Stimulated activated CD4-positive, alpha-beta T cell treated with anti-CD3 and anti-CD28 coated beads, Interleukin-12 subunit alpha, Interleukin-12 subunit beta, amount 100 ng/mL, for 4 hours (primary cell): ENCODE measurements at places on chromosomes 12 and 14.

- DNase-seq = no peak
Observed at GRCh38 chr12:31021809-31022494, 51.7 kb upstream of the DDX11 start.

DNA sequence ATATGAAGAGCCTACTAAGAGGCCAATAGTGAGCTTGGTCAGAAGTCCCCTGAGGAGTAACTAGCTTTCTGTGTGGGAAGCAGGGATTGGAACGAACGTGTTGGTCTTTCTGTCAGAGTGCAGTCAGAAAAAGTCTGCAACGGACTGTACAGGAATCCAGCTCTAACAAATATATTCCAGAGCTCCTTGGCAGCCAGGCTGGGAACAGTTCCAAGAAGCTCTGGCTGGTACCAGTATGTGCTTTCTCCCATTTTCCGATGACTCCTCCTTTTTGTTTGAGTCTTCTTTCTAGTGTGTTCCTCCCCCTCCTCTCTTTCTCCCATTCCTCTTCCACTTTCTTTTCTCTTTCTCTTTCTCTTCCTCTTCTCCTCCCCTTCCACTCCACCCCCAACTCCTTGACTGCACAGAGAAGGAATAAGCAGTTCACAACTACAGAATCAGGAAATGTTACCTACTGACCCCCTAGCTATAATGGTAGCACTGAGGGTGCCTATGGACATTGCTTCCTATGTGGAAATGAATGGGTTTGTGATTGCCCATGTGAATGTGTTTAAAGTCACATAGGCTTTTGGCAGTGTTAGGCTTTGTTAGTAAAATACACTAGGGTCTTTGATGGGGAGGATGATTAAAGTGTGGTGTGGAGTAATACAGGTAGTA lies 59.9 kb downstream of the TTLL5 start:
- DNase-seq = no peak

DNA sequence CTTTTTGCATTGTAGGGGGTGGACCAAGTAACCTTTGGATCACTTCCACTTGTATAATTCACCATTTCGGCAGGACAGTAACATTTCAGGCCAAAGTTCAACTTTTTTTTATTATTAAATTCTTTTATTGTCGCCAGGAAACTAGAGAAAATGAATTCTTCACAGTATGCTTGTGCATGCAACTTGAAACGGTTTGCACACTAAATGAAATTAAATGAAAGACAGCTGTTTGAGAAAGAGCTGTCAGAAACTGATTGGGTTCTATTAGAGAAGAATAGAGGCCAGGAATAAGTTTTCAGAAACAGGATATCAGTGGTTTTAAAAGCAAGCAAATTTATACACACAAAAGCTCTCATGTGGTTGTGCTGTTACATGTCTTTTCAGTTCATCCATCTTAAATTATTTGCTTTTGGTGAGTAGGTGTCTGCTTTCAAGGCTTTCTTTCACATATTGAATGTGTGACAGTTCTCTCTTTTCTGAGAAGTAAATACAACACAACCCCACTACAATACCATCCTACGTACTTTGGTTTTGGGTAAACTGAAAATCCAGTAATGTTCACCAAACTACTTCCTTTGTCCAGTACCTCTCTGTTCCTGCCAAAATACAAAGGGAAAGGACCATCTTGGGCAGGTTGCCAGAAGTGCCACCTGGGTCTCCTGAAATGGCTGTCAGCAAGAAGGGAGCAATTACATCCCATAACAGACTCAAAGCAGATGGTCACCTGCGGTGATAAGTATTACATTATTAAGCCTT lies 291.7 kb downstream of the RAD51B start:
- DNase-seq = no peak

GRCh38 chr12:39617887-39618286 lies 1.7 kb downstream of the ABCD2 start:
- DNase-seq = no peak

DNA sequence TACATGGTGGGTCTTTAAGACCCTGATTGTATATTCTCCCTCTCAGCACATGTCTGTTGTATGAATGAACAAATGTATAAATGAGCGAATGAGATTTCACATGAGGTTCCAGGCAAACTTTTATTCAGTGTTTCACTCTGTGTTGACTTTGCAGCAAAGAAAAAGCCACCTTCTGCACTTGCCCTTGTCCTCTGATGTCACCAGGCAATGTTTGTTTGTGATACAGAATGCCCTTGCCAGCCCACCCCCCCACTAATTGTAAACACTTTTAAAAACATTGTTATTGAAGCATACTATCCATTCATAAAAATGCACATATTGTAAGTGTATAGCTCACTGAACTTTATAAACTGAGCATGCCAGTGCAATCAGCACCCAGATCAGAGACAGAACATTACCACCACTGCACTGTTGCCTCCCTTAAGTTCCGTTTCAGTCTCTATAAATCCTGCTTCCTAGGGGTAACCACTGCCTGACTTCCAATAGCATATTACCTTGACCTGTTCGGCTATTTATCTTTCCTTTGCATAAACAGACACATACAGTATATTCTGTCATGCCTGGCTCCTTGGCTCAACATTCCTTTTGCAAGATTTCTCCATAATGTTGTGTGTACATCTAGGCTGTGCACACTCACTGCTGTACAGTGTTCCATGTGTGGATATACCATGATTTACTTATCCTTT lies 11.3 kb upstream of the LTA4H start:
- no peak for DNase-seq

- DNase-seq = no peak
Observed at GRCh38 chr12:77746096-77746495, 84.6 kb upstream of the NAV3 start.

DNA sequence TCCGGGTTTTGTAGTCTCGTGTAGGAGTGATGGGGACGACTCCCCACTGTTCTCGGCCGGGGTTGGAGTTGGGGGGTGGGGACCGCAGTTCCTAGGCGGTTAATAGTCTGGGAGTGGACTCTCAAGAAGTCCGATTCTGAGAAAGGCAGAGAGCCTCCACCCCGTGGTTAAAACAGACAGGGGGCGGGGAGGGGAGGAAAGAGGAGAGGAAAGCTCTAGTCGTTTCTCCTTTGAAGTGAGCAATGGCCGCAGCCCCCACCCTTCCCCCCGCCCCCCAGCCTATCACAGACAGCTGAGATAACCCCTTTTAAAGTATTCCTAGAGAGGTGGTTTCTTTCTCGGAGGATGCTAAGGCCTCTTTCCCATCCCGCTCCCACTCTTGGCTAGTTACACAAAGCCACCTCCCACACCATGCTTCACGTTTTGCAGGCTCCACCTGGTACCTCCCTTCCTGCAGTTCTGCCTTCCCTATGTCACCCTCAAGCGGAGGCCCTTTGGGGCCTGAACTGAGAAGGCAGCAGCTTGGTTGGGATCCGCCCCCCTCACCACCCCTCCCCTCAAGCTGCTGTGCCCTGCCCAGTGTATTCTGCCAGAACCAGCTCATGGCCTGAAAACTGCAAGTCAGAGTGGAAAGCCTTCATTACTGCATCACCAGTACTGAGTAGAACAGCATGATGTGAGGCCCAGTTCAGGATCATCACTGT lies 853 bp downstream of the USP5 start:
- DNase-seq = peak; percentile 72

DNA sequence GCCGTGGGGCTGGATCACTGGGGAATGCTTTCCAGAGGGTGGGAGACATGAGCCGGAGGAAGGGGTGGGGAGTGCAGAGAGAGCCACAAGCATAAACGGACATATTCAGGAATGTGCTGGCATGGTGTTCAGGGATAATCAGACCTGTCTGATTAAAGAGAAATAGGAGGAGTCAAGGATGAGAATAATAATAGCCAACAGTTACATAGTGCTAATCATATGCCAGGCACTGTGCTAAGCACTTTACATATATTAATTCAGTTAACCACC lies 43.7 kb downstream of the LTBP2 start:
- no peak for DNase-seq

GRCh38 chr12:26987634-26988424 lies 26.4 kb downstream of the TM7SF3 start:
- DNase-seq = no peak

DNA sequence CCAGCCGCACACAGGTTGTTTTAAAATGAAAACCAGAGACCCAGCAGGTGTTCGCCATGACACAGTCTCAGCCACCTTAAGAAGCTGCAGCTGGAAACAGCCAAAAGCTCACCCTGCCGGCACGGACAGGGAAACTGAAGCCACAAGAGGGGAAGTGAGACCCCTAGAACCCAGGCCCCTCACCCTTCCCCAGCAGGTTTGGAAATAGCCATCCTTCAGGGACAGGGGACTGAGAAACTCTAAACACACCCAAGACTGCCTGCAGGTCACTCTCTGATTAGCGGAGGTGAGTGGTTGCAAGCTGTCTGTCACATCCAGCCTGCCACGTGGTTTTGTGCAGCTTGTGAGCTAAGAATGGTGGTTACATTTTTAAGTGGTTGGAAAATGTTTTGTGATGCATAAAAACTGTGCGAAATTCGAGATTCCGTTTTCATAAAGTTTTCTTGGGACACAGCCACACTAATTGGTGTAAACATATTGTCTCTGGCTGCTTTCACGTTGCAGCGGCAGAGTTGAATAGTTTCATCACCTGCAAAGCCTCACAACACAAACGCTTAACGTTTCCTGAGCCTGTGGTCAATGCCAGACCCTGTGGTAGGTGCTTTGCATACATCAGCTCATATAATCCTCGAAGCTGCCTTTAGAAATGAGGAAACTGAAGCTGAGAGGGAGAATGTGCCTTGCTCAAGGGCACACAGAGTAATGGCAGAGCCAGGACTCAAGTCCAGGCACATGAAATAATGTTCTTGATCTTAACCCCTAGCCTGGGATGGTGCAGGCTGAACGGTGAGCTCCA lies 1.7 kb upstream of the SELPLG start:
- no peak for DNase-seq

DNA sequence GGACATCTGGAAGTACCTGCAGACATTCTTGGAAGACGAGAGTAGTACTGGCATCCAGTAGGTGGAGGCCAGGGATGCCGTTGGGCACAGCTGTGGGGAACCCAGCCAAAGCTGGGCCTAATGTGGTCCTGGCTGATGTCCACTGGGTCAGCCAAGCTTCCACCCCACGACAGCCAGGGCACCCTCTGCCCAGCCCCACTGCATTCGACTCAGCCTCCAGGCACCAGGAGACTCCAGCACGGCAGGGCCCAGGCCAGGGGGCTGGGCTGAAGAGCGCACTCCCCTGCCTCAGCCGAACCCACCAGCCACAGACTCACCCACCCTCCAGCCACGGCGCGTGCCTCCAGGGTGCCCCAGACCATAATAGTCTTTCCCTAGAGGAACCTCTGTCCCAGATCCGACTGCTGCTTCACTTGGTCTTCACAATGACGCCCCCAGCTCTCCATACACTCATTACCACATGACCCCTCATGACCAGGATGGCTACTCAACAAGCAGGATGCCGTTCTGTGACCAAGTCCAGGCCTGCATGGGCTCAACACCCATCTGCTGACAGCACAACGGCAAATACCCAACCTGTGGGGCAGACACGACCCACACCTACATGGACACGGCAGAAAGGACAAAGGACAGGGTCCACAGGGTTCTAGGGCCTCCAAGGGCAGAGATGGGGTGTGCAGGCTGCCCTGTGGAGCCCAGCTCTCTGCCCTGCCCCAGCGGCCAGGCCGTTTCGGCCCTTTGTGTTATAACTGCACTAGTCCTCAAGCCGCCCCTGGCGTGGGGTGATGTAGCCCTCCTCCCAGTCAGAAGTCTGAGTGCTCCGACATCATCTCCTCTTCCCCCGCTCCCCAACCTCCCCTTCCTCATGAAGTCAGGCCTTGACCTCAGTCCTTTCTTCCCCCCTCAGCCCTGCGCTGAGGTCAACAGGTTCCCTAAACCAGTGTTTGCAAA lies 22.8 kb downstream of the ITPK1 start:
- DNase-seq = no peak

DNA sequence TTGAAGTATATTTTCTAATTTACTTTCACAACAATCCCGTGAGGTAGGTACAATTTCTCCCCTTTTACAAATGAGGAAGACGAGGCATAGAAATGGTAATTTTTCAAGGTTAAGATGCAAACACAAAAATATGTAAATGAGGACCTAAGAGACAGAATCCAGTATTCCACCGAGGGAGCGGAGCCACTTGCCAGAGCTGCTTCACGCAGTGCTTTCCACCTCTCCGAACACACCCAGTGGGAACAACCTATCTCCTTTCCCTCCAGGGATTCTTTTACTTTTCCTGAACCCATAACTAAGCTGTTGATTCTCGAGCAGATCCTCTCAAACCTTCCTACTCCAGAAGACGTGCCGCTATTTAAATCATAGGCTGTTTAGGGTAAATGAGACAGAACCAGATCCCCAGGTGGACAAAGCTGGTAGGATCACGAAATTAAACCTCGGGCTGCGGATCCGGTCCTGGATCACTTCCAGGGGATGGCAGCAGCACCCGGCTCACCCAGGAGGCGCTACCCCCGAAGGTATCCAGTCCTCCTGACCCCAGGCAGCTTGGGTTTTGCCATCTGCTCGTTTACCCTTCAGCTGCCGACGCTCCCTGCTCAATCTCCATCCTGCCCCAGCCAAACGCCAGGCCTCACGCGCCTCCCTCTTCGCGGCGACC lies 1.5 kb downstream of the DDHD1 start:
- no peak for DNase-seq

DNA sequence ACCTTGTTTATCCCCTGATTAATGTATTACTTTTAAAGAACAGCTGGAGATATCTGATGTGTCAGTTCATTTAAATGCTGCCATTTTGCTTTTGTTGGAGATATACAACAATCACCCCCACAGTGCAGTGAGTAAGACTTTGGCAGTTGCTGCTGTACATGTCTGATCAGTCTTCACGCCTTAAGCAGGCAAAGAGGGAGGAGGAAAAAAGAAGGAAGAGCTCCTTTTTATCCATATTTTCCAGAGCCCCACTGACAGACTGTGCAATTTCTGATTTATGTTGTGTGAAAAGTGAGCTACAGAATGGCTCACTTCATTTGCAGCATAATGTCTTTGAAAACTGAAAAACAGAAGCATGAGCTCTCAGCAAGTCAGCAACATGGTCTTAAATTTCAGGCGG lies 319.7 kb upstream of the LRIG3 start:
- no peak for DNase-seq

- DNase-seq = no peak
Observed at GRCh38 chr14:86938320-86938719, 1054.7 kb downstream of the GALC start.

DNA sequence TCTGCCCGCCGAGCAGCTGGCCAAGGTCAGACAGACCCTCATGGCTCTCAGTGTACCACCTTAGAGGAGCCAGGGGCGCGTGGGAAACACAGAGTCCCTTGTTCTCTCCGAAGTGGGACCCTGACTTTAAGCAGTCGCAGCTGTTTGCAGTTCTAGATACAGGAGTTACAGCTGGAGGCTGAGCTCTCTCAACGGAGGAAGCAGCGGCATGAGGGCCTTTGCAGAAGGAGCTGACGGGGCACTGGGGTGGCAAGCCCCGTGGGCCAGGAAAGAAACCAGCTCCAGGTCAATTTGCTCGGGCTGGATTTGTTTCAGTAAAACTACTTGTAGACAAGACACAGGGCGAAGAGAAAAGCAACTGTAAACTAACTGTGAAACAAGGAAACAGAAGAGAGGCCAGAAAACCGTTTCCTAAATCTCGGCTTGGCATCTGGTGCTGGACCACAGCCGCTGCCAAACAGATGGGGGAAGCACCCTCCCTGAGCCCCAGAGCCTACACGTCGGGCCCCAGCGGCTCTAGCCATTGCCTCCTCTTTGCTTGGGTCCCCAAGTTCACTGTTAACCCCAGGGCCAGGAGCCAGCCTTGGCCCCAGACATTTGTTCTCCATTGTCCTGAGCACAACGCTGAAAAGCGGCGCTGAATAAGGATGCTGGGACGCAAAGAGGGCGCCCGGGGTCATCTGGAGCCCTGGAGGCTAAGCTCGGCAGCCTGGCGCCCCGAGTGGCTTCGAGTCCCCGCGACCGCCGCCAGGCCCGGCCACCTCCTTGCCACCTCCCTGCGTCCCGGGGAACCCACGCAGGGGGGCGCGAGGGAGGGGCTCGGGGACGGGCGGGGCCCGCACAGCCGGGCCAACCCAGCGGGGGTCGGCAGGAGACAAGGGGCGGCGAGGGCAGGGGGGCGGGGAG lies 914 bp upstream of the PACS2 start:
- no peak for DNase-seq
